ENCODE measurements at places on chromosomes 1 and 21. TPM values are rescaled to one million over a fixed set of nuclear protein-coding genes. Genes with fewer than 3 reads are reported as not detected.

DNA sequence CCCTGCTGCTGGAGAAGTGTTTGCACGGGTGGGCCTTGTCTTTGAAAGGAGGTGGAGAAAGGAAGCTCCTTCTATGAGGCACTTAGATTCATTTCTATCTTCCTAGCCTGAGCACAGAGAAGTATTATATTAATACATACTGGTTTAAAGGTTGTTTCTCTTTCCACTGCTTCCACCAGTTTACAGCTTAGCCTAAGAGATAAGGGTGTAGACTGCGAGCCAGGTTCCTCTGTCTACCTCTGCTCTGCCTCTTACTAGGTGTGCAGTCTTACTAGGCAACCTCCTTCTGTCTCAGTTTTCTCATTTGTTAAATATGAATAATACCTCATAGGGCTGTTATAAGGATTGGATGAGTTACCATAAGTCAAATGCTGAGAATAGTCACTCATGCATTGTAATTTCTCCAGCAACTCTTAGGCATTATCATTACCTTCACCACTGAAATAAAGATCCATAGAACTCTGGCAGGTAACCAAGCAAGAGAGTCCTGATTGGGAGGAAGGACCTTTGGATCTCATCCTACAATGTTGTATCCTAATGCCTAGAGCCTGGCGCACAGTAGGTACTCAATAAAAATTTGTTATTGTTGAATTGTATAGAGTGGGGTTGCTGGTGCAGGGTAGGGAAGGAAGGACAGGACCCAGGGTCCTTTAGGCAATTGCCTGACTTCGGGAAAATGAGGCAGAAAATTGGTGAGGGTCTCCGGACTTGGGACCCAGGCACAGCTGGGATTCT, 95.1 kb downstream of the TBX19 start:
- DNase-seq: no peak

DNA sequence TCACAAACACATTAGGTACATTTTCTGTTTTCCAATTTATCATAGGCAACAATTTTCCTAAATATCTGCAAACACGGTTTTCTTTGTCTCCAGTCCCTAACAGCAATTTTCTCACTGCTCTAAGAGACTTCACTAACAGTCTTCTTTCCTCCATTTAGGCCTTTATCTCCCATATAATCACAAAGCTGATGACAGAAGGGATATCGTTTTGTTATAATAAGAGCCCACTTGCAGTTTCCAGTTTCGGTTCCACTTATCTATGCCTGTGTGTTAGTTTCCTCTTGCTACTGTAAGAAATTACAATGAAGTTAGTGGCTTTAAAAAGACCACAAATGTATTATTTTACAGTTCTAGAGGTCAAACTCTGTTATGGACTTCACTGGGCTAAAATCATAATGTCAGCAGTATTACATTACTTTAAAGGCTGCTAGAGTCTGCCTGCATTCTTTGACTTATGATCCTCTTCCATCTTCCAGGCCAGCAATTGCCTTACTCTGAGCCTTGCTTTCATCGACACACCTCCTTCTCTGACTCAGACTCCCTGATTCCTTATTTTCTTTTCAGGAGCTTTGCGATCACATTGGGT, 549.3 kb downstream of the NCAM2 start:
- peak; percentile 1 for DNase-seq

DNA sequence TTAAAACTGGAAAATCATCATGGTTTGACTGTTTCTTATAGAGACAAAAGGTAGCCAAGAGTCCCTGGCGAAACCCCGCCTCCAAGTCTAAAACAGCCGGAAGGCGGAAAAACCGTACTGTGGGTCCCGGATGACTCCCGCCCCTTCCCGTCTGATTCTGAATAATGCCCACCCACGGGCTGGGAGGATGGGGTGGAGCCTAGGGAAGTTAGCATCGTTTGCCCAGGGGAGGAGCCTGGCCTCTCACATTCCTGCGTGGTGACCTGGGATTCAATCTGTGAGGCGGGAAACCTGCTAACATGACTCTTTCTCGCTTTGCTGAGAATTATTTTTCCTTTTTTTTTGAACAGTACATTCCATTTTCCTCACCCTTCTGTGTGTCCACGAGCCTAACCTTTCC, 124.9 kb downstream of the KCNK1 start:
- DNase-seq: no peak

DNA sequence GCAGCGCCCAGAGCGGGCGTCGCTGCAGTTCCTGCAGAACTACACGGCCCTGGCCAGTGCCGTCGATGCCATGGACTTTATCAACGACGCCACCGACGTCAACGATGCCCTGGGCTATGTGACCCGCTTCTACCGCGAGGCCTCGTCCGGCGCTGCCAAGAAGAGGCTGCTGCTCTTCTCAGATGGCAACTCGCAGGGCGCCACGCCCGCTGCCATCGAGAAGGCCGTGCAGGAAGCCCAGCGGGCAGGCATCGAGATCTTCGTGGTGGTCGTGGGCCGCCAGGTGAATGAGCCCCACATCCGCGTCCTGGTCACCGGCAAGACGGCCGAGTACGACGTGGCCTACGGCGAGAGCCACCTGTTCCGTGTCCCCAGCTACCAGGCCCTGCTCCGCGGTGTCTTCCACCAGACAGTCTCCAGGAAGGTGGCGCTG, 22.0 kb downstream of the COL6A1 start:
- no peak for DNase-seq

DNA sequence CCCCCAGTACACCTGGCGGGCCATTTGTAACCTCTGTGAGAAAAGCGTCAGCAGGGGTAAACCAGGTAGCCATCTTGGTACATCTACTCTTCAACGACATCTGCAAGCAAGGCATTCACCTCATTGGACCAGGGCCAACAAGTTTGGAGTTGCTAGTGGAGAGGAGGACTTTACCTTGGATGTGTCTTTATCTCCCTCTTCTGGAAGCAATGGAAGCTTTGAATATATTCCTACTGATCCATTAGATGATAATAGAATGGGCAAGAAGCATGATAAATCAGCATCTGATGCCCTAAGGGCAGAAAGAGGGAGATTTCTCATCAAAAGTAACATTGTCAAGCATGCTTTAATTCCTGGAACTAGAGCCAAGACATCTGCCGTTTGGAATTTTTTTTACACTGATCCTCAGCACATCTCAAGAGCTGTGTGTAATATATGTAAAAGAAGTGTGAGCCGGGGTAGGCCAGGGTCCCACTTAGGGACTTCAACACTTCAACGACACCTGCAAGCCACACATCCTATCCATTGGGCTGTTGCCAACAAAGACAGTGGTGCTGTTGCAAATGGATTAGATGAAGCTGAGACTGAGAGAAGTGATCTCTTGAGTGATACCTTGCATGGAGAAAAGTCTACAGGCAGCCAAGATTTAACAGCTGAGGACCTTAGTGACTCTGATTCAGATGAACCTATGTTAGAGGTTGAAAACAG, 2.7 kb downstream of the ZBED6 start:
- DNase-seq: no peak

- peak; percentile 49 for DNase-seq
Observed at GRCh38 chr21:41622831-41623548, 115.0 kb upstream of the TMPRSS2 start.

GRCh38 chr1:200973937-200974657, 49.4 kb downstream of the KIF21B start:
- no peak for DNase-seq

DNA sequence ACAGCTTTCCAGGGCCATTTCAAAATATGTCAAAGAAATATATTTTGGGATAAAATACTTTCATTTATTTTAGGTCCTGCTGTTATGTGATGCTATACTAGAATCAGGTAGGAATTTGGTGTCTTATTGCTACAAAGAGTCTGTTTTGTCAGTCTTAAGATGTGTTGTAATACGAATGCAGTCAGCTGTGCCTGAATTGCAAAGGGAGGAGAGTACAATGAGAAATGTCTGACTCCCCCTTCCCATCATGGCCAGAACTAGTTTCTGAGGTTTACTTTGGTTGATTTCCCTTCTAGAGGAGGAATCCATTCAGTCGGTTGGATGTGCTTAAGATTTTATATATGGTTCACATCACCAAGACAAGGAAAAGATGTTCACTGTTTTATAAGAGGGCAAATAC, 75.7 kb upstream of the TNFSF18 start:
- DNase-seq: no peak

DNA sequence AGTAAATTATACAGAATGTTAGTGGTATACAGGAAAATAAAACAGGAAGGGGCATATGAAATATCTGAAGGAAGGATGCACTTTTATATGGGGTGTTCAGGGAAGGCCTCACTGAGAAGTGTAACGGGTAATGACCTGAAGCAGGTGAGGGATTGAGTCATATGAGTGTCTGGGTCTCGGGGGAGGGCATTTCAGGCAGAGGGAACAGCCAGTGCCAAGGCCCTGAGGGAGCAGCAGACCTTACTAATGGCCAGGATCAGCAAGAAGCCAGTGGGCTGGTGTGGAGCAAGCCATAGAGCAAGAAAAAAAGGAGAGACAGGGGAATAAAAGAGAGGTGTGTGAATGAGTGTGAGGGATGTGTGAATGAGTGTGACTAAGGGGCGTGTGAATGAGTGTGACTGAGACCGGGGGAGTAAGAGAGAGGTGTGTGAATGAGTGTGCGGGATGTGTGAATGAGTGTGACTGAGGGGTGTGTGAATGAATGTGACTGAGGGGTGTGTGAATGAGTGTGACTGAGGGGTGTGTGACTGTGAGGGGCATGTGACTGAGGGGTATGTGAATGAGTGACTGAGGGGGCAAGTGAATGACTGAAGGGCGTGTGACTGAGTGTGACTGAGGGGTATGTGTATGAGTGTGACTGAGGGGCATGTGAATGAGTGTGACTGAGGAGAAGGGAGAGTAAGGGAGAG, 107.2 kb downstream of the GLIS1 start:
- DNase-seq: no peak

- DNase-seq: no peak
Observed at GRCh38 chr1:66552829-66553228, 18.9 kb downstream of the SGIP1 start.

DNA sequence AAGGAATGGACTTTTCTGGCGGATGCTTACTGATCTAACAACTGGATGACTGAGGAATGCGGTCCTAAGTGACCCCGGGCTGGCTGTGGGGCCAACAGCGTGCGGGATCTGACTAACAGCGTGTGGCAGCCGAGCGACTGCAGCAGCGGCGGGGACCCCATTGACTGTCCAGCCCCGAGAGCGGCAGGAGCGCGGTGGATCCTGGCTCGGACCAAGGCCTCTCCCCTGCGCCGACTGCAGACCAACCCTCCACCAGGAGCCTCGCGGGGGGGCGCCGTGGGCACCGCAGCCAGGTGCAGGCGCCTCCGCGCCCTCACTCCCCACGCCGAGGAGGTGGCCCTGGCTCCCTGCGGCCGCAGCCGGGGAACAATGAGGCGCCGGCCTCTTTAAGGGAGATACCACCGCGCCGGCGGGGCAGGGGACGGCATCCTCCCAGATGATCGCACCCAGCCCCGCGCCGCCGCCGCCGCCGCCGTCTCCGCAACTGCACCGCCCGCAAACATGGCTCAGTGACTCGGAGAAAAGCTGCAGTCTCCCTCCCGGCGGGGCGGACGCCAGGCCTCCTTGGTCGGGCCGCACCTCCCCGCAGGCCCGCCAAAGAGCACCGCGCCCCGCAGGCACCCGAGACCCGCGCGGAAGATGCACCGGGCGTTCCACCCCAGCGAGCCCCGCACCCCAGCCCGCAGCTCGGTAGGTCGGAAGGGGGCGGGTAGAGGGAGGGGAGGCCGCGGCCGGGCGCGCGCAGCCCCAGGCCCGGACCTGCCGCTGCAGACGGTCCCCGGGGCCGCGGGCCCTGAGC, 694 bp upstream of the PDIK1L start:
- DNase-seq: peak; percentile 46

- no peak for DNase-seq
Observed at GRCh38 chr21:18907076-18907475, 503.5 kb upstream of the TMPRSS15 start.

The OR10Z1 gene
- not detected for total RNA-seq

The IFI16 gene
- total RNA-seq: 109 TPM

The DNAJB4 gene
- 57.9 TPM for total RNA-seq

The TDRD5 gene
- total RNA-seq: not detected

The C1QC gene
- not detected for total RNA-seq

The OR2M5 gene
- not detected for total RNA-seq

The AIRE gene
- total RNA-seq: not detected

The RHBDL2 gene
- total RNA-seq: not detected

Data from astrocyte (in vitro differentiated cells and primary cell).